ENCODE measurements at places on chromosomes 3 and 15. TPM values are rescaled to one million over a fixed set of nuclear protein-coding genes. Genes with fewer than 3 reads are reported as not detected.

DNA sequence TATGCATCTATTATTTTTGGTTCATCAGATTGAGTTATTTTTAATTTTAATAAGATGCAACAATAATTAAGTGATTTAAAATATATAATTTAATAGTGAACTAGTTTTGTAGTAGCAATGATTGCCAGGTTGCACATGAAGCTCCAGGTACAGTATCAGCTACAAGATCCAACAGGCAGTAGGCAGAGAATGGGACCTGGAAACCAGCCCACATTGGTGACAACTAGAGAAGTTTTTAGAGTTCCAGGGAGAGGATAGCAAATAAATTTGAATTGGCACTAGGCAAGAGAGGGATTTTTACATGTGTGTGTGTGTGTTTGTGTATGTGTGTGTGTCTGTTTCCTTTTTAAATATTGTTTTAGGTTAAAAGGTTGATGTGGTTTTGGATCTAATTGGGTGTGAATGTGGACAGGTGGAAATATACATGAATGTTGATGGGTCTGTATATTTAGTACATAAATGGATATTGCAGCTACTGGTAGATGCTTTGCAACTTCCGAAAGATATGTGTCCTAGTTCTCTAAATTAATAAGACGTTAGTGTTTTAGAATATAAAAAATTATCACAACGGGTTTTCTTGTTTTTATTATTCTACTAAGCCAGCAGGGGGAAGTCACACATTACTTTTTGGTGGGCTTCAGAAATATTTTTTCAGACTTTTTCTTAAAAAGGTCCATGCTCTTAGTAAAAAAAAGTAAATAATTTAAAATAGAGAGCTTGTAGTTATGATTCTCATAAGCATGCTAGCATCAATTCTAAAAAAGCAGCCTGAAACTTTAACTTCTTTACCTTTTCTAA is 110.1 kb upstream of the GBE1 start:
- DNase-seq, result no peak
- no peaks in the 10 kb centered on the region for H3K27me3 ChIP-seq
- no peaks in the 10 kb centered on the region for H3K4me1 ChIP-seq
- H3K27ac ChIP-seq, result no peak overlapping the region

GRCh38 chr3:59663076-59663850 is 613.4 kb upstream of the CFAP20DC start:
- H3K36me3 ChIP-seq, result no peaks in the 10 kb centered on the region
- no peak overlapping the region for H3K27ac ChIP-seq
- DNase-seq, result no peak
- H3K4me1 ChIP-seq, result no peaks in the 10 kb centered on the region

GRCh38 chr3:149536429-149536828 is 61.9 kb downstream of the TM4SF4 start:
- H3K27ac ChIP-seq, result peak overlapping the region; percentile 49
- no peaks in the 10 kb centered on the region for H3K27me3 ChIP-seq
- H3K4me1 ChIP-seq, result peaks cover 24% of the 10 kb centered on the region
- no peaks in the 10 kb centered on the region for H3K36me3 ChIP-seq

DNA sequence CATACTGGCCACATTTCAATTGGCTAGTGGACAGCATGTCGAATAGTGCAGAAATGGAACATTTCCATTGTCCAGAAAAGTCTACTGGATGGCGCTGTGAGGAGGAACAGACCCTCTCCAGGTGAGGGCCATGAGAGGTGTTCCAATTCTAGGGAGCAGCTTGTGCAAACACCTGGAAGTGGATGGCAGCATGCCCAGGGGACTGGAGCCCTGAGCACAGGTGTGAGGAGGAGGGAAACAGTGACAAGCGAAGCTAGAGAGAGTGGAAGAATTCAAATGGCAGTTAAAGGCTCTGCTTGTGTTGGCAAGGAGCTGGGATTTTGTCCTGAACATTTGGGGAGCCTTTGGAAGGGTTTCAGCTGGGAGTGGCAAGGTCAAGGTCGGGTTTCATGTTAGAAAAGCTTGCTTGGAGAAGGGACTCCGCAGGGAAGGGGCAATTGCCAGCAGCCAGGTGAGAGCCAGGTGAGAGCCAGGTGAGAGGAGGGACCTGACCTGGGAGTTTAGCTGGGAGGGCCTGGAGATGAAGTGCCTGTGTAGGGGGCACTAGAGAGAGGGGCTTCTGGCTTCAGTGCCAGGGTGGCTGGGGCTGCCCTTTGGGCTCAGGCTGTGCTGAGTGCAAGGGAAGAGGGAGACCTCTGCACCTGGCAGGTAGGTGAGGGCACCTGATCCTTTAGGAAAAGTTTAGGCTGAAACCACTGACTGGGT is 93.8 kb downstream of the LINGO1 start:
- no peak for DNase-seq
- H3K4me1 ChIP-seq, result no peaks in the 10 kb centered on the region

DNA sequence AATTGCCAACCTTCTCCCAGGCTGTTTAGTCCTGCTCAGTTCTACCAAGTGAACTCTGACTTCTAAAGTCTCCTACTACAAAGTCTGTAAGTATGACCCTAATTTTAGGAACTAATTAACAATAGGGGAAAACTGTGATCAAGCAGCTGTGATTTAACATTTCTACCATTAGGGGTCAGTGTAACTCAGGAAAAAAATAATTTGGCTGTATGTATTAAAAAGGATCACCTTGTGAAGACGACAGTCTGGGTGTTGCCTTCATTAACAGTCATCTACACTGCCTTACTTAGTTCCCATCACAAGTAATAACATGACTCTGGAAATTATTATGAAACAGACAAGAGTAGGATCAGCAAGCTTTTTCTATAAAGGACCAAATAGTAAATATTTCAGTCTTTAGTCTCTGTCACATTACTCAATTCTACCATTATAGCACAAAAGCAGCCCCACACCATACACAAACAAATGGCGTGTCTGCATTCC is 4.2 kb upstream of the NPHP3 start:
- H3K36me3 ChIP-seq, result no peaks in the 10 kb centered on the region
- H3K4me3 ChIP-seq, result no peak overlapping the region
- no peaks in the 10 kb centered on the region for H3K4me1 ChIP-seq

- H3K4me3 ChIP-seq, result no peak overlapping the region
- peak overlapping the region; percentile 88 for H3K27ac ChIP-seq
- no peak for DNase-seq
- H3K36me3 ChIP-seq, result no peaks in the 10 kb centered on the region
These were observed 1.8 kb downstream of the IFT122 start for GRCh38 chr3:129441782-129442181.

GRCh38 chr3:182979103-182979673 is 1.1 kb downstream of the DCUN1D1 start:
- H3K27ac ChIP-seq, result peak overlapping the region; percentile 94
- no peaks in the 10 kb centered on the region for H3K27me3 ChIP-seq
- H3K4me1 ChIP-seq, result peaks cover 9% of the 10 kb centered on the region
- DNase-seq, result no peak
- H3K4me3 ChIP-seq, result peak overlapping the region; percentile 99

DNA sequence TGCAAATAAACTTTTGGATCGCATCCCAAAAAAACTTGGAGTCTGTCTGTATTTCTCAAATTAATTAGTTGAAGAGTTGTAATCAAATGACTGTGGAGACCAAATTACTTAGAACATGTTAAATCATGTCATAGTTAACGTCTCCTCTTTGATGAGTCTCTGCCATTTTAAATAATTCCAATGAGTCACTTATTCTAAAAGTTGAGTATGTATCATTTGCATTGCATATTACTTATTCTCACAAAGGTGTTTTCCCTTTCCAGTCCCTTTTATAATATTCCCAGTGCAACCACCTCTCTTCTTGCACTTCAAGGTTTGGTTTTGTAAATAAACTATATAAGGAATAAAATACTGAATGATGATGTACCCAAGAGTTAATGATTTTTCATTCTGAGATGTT is 36.0 kb upstream of the MBNL1 start:
- no peak for DNase-seq
- no peaks in the 10 kb centered on the region for H3K36me3 ChIP-seq
- no peak overlapping the region for H3K27ac ChIP-seq

DNA sequence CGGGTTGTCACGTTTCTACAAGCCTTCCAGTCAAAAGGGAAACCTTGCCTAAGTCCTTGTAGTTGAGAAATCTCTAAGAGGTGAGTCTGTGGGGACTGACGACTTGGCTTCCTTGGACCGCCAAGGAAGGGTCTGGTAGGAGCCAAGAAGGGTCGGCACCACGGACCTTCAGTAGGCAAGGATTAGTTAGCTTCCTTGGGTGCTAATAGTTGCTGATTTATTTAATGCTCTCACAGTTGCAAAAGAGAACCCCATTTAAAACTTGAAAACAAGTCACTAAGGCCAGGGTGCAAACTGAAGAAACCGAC is 361 bp upstream of the LCMT2 start:
- DNase-seq, result no peak
- no peaks in the 10 kb centered on the region for H3K36me3 ChIP-seq
- H3K4me3 ChIP-seq, result peak overlapping the region; percentile 92
- H3K27ac ChIP-seq, result peak overlapping the region; percentile 85
- no peaks in the 10 kb centered on the region for H3K27me3 ChIP-seq
- peaks cover 11% of the 10 kb centered on the region for H3K4me1 ChIP-seq

GRCh38 chr3:112730210-112730609 is 89.3 kb upstream of the CCDC80 start:
- H3K27me3 ChIP-seq, result no peaks in the 10 kb centered on the region
- no peaks in the 10 kb centered on the region for H3K36me3 ChIP-seq
- no peak overlapping the region for H3K27ac ChIP-seq
- H3K4me1 ChIP-seq, result no peaks in the 10 kb centered on the region
- no peak overlapping the region for H3K4me3 ChIP-seq

DNA sequence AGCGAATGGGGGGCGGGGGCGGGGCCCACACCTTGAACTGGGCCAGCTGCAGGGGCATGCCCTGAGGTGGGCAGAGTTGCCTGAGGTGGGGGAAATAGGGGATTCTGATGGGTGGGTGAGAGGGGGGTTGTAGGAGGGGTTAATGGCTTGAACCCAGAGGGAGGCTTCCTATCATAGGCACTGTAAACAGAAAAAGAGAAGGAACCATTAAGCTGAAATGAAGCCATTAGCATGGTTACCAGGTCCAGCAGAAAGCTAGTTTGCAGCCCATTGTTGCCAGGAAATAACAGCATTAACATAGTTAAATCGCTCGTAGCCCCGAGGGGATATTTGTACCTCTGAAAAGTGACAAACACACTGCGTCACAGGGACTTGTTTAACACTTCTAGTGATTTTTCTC is 29.0 kb downstream of the ETV5 start:
- H3K36me3 ChIP-seq, result no peaks in the 10 kb centered on the region
- H3K4me3 ChIP-seq, result no peak overlapping the region
- H3K27me3 ChIP-seq, result no peaks in the 10 kb centered on the region
- DNase-seq, result no peak
- no peak overlapping the region for H3K27ac ChIP-seq

DNA sequence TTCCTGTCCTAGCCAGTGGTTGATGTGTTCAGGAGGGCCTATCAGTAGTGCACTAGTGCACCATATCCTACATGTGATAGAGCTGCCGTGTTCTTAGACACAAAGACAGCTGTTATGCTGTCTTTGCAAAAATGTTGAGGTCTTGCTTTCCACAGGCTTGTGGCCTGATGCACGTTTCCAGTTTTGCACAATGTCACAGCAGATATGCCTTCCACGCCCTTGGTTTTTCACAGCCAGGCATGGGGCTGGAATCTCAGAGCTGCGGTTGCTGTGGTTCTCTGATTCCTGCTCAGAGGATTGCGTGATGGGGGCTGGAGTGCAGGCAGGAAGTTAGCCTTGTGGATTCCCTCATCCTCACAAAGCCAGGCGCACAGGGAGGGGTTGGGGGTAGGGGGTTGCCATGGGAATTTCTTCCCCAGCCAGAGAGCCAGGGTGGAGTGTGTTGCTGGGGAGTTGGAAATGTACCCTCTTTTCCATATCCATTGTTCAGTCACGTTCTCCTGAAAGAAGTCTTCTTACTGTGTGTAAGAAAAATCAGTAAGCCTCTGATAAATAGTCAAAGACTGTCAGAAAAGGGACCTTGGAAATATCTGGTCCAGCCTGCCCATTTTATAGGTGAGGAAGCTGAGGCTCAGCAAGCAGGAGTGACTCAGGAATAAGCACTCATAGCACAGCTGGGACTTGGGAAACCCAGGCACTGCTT is 79.4 kb downstream of the SMAD3 start:
- no peak for DNase-seq
- no peak overlapping the region for H3K4me3 ChIP-seq
- peaks cover 42% of the 10 kb centered on the region for H3K4me1 ChIP-seq

DNA sequence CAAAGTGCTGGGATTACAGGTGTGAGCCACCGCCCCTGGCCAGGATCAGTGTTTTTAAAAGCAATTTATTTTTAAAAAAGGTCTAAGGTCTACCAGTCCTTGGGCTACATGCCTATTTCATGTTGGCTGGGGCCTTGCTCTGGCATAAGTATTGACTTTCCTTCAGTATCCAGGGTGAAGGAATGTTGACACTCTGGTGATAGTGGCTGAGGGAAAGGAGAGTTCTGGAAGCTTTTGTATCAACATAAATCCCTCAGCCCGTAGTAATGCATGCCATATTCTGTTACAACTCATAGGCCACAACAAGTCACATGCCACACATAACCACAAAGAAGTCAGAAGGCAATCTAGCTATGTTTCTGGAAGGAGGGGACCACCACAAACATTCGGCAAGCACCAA is 273.9 kb downstream of the ROBO2 start:
- no peak overlapping the region for H3K27ac ChIP-seq
- DNase-seq, result no peak
- no peaks in the 10 kb centered on the region for H3K36me3 ChIP-seq
- no peak overlapping the region for H3K4me3 ChIP-seq
- H3K27me3 ChIP-seq, result no peaks in the 10 kb centered on the region
- H3K4me1 ChIP-seq, result no peaks in the 10 kb centered on the region

DNA sequence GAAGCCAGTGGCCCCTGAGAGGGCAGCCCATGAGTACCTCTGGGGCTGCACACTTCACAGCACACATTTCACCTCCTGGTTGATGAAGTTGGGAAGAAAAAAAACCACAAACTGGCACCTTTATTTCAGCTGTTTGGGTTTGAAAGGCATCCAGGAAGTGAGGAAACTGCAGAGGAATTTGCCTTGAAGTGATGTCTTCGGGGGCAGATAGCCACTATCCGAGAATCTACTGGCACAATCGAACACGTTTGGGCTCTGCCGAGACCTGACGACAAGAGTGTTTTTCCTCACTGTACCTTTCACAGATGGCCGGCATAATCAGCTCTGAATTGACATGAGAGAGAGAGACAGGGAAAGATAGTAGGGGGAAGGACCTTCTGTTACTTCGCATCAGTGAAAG is 59.7 kb downstream of the LRIG1 start:
- H3K4me3 ChIP-seq, result no peak overlapping the region
- peaks cover 28% of the 10 kb centered on the region for H3K4me1 ChIP-seq
- no peak for DNase-seq
- peak overlapping the region; percentile 67 for H3K27ac ChIP-seq
- H3K27me3 ChIP-seq, result no peaks in the 10 kb centered on the region

- no peak overlapping the region for H3K4me3 ChIP-seq
- no peak overlapping the region for H3K27ac ChIP-seq
- H3K27me3 ChIP-seq, result no peaks in the 10 kb centered on the region
- DNase-seq, result no peak
- no peaks in the 10 kb centered on the region for H3K36me3 ChIP-seq
These were observed 12.4 kb upstream of the TOP2B start for GRCh38 chr3:25677121-25677520.

- no peak overlapping the region for H3K4me3 ChIP-seq
- no peaks in the 10 kb centered on the region for H3K36me3 ChIP-seq
- H3K27ac ChIP-seq, result no peak overlapping the region
- no peaks in the 10 kb centered on the region for H3K4me1 ChIP-seq
These were observed 153.4 kb downstream of the CBLB start for GRCh38 chr3:105715372-105715771.

- peak; percentile 22 for DNase-seq
- H3K4me3 ChIP-seq, result no peak overlapping the region
- H3K27me3 ChIP-seq, result no peaks in the 10 kb centered on the region
- no peaks in the 10 kb centered on the region for H3K36me3 ChIP-seq
- H3K27ac ChIP-seq, result no peak overlapping the region
- no peaks in the 10 kb centered on the region for H3K4me1 ChIP-seq
These were observed 16.7 kb upstream of the CMTM7 start for GRCh38 chr3:32374788-32375595.

LMLN gene
- total RNA-seq, result 0.77 TPM

BCL2A1 gene
- total RNA-seq, result 1.3 TPM

KLHL40 gene
- total RNA-seq, result not detected

DHFR2 gene
- 10.5 TPM for total RNA-seq

RAB8B gene
- 179 TPM for total RNA-seq

CFAP92 gene
- total RNA-seq, result 3.5 TPM
